Dermis microvascular lymphatic vessel endothelial cell (primary cell): ENCODE measurements at places on chromosomes 5 and 9.
A peak's percentile ranks its signal among the peaks of the same experiment; 100 is the strongest.

DNA sequence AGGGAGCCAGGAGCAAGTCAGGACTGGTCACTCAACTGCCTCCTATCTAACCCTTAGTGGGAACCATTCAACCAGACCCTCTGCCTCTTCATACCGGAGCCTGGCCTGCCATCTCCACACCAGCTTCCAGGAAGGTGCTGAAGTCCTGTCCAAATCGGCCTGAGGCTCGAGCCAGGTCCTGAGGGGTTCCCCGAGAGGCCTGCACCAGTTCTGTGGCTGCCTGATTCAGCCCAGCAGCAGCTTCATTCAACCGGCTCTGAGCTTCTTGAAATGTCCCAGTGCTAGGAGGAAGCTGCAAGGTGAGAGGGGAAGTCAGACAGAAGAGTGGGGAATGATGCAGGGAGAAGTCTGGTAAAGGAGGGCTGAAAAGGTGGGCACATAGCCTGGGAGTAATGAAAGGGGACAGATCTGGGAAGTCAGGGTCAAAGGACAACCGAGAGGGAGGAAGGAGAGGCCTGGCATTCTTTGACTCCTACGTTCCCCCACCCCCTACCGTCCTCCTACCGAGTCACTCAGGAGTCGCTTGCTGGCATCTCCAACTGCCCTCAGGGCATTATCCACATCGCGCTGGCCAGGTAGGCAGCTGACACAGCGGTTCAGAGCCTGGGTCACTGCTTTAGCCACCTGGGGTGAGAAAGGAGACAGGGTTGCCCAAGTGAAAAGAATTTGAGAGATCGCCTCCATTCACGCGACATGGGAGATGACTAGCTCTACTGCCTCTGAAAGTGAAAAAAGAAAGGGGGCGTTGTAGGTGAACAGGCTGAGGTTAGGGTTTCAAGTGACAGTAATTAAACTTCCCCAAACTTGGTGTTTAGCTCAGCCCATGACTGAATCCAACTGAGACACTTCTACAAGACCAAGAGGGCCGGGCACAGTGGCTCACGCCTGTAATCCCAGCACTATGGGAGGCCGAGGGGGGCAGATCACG, 20.2 kb downstream of the TLN1 start:
- DNase-seq = no peak

DNA sequence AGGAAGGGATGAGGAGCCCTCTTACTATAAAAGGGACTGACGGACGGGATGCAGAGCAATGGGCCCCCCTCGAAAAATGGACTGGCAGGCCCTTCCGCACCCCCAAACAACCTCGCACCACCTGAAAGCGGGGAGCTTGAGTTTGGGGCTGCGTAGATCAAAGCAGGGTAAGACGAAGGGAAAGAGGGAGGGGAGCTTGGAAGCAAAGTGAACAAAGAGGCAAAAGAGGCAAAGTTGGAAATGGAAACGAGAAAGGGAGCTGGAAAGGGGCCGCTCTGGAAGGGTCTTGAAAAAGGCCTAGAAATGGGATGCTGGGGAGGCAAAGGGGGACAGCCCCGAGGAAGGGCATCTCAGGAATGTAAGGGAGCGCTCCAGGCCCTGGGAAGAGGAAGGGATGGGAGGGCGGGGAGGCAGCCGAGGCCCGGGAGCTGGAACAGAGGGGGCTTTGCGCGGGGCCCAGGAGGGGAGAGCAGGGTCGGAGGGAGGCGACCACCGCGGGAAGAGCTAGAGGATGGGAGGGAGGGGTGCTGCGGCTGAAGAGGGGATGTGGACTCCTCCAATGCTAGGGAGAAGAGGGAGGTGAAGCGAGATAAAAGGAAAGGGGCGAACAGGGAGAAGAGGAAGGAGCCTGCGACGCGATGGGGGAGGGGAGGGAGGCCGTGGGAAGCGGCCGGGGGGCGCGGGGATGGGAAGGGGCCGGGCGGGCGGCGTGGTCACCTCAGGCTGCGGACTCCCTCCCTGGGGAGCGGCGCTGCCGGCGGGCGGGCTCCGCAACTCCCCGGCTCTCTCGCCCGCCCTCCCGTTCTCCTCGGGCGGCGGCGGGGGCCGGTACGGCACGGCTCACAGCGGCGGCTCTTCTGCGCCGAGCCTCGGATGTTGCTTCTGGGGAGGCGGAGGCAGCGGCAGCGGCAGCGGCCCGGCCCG, 577 bp downstream of the RNF145 start:
- DNase-seq = no peak

GRCh38 chr5:120101771-120102170, 362.3 kb upstream of the PRR16 start:
- no peak for DNase-seq

GRCh38 chr5:88203981-88204750, 64.5 kb downstream of the TMEM161B start:
- no peak for DNase-seq

DNA sequence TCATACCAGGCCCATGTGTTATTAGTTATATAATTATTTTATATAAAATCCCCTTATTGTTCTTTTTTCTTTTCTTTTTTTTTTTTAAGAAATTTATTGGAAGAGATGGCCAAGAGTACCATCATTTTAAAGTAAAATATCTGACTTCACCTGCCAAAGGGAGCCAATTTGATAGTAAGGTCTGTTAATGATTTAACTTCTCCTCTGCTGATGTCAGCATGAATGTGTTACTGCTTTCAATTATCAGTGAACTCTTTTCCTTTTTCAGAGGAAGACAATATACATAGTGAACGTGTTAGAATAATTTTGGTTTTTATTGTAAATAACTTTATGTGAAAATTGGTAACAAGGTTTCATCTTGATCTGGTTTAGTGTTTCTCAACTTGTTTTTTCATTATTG, 409.6 kb downstream of the SH3GL2 start:
- no peak for DNase-seq

- DNase-seq = no peak
Observed at GRCh38 chr9:27688954-27689353, 115.7 kb upstream of the C9orf72 start.

DNA sequence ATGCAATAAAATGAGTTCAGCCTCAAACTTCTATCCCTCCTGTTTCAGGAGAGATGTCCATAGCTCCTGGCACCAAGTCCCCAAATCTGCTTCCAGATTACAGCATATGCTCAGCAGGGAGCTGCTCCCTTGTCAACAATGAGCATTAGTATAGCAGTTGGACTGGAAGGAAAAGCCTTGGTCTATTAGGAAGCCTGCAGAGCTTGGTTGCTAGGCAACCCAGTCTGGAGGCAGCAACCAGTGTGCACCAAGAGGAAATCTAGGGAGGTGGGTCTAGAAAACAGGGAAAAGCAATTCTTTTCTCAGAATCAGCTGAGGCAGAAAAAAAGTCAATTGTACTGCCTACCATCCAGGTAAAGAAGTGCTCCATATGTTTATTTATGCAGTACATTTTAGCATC, 229.5 kb upstream of the NMUR2 start:
- DNase-seq = no peak

GRCh38 chr5:109825450-109825849, 135.7 kb downstream of the MAN2A1 start:
- no peak for DNase-seq

GRCh38 chr9:32334916-32335895, 49.2 kb upstream of the ACO1 start:
- DNase-seq = no peak

DNA sequence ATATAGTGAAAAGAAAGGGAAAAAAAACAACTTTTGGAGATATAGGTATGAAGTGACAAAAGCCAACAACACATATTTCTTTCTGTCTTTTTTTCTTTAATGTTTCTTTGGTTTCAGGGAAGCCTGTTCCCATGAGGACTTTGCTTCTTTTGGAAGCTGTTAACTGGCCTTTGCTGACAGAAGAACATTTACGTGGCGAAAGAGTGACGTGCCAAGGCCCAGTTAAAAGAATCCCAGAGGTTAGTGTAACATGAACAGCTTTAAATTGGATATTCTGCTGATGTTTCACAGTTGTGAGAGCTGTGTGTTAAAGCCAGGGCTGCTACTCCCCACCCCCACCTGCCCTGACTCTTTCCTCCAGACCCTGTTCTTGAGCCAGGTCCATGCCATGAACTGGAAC, 275.9 kb downstream of the CRB2 start:
- no peak for DNase-seq

DNA sequence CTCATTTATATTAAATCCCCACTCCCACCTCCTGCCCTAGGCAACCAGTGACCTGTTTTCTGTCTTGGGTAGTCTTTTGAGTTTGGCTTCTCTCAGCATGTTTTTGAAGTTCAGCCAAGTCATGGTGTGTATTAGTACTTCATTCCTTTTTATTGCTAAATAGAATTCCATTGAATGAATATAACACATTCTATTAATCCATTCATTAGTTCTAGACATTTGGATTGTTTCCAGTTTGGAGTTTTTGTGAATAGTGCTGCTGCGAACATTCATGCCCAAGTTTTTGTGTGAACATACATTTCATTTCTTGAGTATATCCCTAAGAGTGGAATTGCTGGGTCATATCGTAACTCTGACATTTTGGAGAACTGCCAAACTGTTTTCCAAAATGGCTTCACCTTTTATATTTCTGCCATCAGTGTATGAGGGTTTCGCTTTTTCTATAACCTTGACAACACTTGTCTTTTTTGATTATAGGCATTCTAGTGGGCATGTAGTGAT, 2.7 kb downstream of the ZNF346 start:
- no peak for DNase-seq

- no peak for DNase-seq
Observed at GRCh38 chr5:120803282-120803681, 339.2 kb downstream of the PRR16 start.

GRCh38 chr9:7325995-7326394, 473.6 kb downstream of the DMAC1 start:
- DNase-seq = no peak

- no peak for DNase-seq
Observed at GRCh38 chr5:54120473-54120872, 189.9 kb downstream of the ARL15 start.

GRCh38 chr5:154755361-154756008, at the start of gene LARP1:
TSS of gene LARP1 (plus strand) at chr5:154755377. CDS start at chr5:154755758, 381 bp downstream.
- DNase-seq = peak; percentile 64

GRCh38 chr9:137643921-137644320, 25.1 kb downstream of the EHMT1 start:
- DNase-seq = no peak

DNA sequence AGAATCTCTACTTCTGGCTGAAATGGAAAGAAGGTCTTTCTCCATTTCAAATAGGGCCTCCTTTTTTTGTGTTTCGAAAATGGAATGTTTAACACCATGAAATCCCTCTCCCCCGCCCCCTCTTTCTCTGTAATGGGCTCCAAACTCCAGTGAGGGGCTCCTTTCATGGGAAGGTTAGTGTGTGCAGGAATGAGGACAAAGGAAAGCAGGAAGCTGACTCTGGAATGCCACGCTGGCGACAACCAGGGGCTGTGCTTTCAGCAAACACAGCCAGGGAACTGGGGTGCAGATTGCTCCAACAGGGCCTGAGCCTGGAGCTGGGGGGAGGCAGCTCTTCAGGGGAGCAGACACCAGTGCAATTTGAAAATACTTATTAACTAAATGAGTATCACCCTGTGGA, 82.8 kb downstream of the CRB2 start:
- peak; percentile 42 for DNase-seq

GRCh38 chr5:145246379-145246778, 588.8 kb downstream of the PRELID2 start:
- DNase-seq = no peak

DNA sequence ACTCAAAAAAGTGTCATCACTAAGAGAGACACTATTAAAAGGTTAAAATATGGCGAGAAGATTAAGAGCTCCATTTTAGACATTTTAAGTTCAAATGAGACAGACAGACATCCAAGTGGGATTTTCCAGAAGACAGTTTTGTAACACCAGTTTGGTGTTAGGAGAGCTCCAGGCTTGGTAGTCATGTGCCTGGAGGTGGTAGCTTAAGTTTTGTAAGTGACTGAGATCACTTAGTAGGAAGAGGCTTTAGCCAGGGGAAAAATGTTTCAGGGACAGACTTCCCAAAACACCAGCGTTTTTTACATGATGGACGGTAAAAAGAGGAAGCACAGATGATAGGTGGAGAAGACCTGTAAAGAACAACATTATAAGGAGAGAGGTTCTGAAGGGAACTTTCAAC, 150.3 kb downstream of the GIN1 start:
- no peak for DNase-seq

DNA sequence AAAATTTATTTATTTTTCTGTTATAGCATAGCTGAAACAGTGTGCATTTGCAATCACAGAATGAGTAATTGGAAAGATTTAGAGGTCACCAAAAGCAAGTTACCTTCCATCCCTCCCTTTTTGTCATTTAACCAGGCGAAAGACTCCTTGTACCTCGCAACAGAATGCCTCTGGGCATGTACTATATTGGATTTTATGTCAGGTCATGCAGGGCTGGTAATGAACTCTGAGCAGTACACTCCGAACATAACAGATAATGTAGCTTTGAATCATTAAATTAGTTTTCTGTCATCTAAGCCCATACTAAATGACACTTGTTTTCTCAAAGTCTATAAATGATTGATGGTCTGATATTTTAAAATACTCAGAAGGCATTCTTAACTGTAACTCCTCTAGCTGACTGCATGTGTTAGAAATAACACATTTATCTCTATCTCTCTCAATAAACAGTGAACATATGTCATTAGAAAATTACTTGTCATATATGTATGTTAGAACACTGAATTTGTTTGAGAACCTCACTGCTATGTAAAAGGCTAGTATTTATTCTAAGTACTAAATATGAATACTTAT, 541.2 kb downstream of the CDH10 start:
- DNase-seq = no peak

DNA sequence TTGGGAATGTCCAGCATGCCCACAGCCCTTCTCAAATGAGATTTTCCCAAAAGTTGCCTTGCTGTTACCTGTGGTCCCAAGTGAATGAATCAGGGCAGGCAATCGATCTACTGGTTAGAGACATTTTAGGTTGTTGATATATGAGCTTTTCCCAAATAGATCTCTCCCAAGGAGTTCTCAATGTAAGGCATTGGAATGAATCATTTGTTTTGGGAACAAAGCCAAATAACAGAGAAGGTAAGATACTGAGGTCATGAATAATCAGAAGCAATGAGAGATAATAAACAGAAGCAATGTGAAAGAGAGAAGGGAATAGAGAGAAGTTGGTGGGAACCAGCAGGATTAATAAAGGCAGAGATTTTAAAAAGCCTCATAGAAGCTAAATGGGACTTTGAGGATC, 93.6 kb upstream of the FER start:
- DNase-seq = no peak

GRCh38 chr5:76690704-76691466, 25.0 kb upstream of the F2R start:
- no peak for DNase-seq
